ENCODE measurements at places on chromosomes 6 and 20.

- DNase-seq = no peak
Observed at GRCh38 chr20:46758929-46759669, 49.6 kb downstream of the SLC2A10 start.

GRCh38 chr6:169999367-169999766 is 247.9 kb downstream of the ERMARD start:
- DNase-seq = no peak

DNA sequence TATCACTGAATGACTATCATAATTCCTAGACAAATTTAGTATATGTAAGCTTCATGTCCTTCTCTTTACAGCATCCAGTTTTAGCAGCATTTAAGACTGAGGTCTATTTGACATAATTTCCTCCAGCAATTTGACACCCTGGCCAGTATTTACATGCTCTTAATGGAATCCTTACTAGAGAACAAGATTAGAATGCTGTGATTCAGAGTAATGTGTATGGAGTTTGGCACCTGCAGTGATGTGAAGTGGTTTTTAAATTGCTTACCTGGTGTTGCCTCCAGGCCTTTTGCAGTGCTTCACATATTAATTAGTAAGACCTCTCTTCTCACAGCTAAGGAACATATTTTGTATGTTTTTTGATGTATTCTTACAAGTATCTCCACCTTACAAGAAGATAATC is 9.8 kb downstream of the NKX2-4 start:
- no peak for DNase-seq

- no peak for DNase-seq
Observed at GRCh38 chr6:23081701-23082100, 512.3 kb downstream of the HDGFL1 start.

- no peak for DNase-seq
Observed at GRCh38 chr6:5078121-5078669, 6.9 kb upstream of the PPP1R3G start.

DNA sequence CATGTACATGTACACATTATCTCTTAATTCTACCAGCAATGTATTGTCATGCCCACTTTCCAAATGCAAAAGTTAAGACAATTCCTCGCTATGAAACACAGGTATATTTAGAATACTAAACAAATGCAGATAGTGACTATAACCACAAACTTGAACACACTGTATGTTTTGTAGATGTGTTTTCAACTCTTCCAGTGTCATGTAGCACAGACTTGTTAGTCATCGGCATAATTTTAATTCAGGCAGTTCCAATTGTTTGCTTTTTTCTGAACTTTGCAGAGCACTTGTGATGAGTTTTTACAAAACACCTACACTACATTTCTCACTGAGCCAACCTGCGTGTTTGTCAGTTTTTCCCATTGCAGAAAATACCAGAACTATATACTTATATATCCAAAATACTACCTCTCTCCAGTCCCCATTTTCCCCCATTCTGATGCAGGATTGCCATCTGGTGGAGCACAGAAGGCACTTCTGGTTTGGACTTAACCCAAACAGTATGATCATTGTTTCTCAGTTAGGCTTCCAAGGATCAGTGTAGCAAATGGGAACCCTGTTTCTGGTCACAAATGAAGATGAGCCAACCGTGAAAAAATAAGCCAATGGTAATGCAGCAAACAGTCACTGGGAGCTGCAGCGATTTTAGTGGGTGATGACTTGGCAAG is 143.4 kb downstream of the ADGRB3 start:
- DNase-seq = no peak

DNA sequence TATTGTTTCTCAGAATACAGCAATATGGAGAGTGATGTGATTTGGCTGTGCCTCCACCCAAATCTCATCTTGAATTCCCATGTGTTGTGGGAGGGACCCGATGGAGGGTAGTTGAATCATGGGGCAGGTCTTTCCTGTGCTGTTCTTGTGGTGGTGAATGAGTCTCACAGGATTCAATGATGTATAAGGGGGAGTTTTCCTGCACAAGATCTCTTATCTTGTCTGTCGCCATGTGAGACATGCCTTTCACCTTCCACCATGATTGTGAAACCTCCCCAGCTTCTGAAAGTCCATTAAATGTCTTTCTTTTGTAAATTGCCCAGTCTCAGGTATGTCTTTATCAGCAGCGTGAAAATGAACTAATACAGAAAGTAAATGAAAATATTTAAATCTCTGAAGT is 234.8 kb upstream of the TENT5A start:
- no peak for DNase-seq

DNA sequence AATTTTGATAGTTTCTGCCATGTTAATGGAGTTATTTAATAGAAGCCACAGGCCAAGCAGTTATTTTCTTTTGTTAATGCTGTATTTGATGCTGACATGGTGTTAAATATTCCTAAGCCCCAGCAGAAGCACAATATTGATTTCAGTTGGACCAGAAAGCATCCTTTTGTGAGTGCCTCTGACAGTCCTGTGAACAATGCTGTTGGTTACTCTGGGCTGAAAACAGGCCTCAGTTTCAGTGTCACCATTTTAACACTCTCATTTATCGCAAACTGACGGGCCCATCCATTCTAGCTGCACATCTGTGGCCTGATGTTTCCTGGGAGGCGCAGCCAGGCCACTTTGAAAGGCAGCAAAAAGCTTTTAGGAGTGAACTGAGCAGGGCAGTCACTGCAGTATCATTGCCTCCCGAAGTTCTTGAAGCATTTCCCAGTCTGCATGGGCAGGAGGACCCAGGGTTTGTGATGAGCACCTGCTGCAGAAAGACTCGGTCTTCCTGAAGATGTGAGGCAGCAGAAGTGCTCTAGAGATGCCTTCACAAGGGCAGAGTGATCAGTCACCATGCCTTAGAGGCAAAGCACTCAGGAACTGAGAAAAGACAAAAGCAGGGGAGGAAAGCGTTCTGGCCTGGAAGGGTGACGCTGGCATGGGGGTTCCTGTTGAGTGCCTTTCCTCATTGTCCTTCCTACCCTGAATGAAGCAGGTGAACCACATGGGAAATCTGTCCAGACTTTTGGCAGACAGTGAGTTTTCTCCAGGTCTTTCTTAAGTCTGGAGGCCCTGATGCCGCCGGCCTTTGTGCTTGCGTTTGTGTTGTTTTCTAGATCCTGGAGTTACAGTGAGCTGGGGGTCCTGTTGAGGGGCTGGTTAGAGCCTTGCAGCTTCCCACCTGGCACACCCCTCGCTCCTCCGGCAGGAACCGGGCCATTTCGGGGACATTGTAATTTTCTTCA is 74.0 kb downstream of the ZDHHC14 start:
- DNase-seq = no peak

DNA sequence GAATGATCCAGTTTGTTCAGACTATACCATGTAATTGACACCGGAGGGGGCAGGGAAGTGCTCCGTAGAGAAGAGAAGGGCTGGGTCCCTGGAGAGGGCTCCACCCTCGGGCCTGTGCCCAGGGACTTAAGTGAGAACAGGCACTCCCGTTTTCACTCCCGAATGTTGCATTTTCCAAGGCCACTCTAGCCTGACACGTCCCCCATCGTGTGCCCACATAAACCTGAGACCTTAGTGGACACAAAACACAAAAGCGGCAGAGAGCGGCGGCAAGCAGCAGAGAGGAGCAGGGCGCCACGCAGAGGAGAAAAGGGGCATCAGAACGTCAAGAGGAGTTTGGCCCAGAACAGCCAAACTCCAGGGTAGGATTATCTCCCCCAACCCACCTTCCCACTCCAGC is 1405.1 kb downstream of the GRIK2 start:
- DNase-seq = no peak

DNA sequence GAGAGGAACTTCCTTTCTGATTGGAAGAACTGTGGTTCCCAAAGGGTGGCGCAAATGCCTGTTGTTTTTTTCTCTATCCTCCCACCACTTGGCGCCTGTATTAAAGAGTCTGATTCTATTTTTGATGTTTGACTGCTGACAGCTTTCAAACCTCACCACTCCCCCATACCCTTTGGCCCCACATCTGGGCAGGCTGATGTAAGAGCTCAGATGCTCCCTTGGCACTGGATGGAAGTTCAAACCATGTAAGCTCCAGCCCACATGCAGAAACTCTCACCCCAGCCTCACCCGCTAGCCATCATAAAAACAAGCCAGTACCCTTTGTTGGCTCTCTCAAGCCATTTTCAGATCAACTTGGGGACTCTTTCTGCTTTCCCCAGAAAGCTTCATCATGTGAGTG is 20.0 kb upstream of the TMEM14A start:
- DNase-seq = no peak

- DNase-seq = no peak
Observed at GRCh38 chr6:113595911-113596376, 261.2 kb upstream of the MARCKS start.

DNA sequence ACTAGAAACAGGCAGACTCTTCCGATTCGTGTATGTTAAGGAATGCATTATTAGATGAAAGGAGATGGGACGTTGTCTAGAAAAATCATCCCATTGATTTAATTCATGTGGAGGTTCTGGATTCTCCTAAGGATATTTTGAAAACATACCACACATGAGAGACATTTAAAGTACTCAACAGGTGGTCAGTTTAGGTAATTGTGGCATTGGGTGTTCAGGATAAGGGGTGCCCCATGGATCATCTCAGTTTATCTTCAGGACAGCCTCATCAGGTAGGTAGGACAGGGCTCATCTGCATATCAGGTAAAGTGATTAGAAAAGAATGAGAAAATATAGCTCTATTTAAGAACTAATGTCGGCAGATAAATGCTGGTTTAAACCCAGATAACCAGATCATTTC is 15.9 kb upstream of the PDE10A start:
- DNase-seq = no peak

- no peak for DNase-seq
Observed at GRCh38 chr6:159149641-159150040, 19.6 kb upstream of the FNDC1 start.

DNA sequence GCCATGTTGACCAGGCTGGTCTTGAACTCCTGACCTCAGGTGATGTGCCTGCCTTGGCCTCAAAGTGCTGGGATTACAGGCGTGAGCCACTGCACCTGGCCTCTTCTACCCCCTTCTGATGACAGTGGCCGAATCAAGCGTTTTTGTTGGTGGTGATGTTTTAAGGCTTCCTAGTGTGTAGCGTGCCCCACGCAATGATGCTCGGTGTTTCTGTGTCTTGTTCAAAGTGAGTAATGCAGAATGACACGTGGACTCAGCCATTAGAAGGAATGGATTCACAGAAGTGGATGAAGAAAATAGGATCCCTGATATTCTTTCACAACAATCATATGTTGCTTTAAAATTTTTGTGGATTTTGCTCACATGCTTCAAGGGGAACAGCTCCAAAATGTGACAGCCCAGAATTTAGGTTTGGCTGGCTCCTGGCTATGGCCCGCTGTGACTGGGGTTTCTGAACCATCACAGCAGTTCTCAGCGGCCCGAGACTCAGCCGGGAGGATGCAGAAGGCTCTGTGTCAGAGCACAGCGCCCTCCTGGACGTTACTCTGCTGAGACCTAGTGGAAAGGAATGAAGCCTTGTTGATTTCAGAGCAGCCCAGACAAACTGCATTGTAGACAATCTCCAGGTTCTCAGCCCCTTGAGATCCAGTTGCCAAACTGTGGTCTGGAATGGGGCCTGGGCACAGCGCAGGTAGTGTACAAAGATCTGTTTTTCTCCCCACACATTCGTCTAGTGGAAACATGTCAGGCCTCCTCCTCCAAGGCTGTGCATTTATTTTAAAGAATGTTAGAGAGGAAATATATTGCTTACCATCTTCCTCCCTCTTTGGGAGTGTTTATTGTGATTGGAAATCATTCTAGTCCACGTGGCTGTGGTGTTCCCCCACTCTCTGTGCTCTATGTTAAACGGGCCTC is 57.6 kb upstream of the TIAM2 start:
- no peak for DNase-seq

DNA sequence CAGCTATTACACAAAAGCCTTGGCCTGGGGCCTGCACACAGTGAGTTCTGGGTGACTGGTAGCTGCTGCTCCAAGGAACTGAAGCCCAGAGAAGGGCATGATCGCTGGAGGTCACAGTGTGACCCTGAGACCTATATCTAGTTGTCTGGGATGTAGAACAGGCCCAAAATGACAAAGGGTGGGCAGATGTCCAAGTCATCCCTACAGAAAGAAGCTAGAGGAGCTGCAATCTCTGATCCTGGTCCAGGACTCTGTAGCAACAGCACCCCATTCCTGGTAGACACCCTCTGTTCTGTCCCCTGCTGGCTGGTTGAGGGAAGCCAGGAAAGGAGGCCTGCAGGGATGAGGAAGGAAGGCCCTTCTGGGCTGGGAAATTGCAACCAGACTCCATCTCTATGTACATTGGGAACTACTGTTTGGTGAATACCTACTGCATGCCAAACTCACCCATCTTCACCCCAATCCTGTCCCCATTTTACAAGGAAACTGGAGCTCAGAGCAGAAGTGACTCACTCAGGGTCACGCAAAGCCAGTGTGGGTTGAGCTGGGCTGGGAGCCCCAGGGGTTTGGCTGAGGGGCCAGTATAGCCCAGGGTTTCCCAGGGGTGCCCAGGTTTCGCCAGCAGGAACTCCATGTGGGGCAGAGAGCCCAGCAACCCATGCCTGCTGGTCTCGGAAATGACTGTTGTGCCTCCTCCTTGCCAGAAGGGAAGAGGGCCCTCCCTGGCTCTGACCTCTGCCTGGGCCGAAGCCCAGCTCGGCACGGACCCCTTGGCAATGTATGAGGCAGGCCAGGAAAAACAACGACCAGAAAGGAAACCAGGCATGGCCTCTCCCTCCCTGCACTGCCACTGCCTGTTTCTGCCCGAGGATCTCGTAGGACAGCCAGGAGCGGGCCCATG is 44.9 kb upstream of the TLDC2 start:
- no peak for DNase-seq

DNA sequence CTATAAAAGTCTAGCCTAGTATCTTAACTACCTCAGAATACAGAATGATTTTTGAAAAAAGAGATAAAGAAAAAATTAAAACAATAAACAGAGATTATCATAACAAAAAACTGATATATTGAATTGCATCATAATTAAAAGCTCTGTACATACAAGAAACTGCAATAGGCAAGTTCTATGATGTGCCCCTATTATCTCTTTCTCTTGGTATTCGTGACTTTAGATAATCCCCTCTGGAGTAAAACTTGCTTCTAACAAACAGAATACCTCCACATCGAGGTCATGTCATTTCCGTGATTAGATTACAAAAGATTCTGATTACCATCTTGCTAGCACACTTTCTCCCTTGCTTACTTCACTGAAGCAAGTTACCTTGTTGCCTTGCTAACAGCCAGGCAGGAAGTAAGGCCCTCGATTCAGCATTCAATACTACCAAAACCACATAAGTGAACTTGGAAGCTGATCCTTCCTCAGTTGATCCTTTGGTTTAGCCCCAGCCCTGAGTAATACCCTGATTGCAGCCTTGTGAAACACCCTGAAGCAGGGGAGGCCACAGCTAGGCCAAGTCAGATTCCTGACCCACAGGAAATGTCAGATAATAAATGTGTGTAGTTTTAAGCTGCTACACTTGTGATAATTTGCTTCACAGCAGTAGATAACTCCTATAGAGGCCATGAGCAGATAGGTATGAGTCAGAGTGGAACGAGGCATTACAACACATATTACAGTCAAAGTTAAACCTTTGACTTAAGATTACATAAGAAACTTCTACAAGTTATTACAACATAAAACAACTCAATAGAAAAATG is 53.7 kb upstream of the TMX4 start:
- peak; percentile 46 for DNase-seq
